ENCODE measurements at places on chromosomes 12 and 14.
A peak's percentile ranks its signal among the peaks of the same experiment; 100 is the strongest.

- no peak for DNase-seq
Measured at GRCh38 chr12:92208613-92209121, 63.0 kb upstream of the BTG1 start.

GRCh38 chr12:122326586-122326985, 60.3 kb upstream of the VPS33A start:
- no peak for DNase-seq

DNA sequence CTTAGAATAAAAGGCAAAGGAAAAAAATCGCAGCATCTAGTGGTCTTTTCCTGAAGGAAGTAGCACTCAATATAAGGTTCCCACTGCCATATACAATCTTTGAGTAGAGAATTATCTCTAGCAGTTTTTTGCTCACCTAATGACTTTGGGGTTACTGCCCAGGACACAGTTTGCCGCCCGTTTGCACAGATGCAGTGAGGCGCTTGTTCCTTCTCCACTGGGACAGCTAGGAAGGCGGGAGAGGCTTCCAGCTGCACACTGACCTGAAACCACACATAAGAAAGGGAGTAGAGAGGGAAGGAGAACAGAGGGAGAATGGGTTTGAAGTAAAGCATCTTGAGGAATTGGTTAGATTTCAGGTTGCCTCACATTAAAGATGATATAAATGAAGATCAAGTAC, 25.5 kb downstream of the A2M start:
- no peak for DNase-seq

DNA sequence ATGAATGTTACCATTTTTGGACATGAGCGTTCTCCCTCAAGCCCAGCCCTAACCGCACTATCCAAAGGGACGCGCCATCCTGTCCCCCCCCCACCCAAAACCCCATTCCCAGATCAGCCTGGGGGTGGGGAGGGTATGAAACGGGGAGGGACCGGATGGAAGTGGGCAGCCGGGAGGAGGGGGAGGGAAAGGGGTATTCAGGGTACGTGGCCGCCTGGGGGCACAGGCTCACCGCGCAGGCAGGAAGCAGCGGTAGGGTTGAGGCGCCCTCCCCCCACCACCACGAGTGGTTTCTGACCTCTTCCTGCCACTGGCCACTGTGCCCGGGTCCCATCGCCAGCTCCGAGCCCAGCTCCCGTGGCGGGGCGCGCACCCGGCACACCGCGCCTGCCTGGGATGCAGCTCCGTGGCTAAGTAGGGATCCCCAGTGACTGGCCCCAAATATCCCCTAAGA, 1.4 kb downstream of the ACTN1 start:
- DNase-seq, result peak; percentile 25

DNA sequence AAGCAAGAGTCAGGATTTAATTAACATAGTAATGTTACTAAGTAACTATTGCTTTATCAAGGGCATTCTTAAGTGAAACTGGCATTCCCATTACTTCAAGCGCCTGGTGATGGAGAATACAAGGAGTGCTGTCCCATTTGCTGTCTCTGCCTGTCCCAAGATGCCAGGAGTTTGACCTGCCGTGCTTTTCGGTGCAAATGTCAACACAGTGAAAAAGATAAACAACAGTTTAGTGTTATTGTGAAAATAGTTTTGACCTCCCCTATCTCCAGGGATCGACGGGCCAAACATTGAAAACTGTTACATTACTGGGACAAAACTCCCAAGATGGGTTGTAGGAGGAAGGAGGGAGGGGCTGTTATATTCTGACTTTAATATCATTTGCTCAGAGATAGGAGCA, 74.8 kb downstream of the TTC9 start:
- DNase-seq, result no peak
